ENCODE measurements at places on chromosomes 7 and 10. TPM values are rescaled to one million over a fixed set of nuclear protein-coding genes. Genes with fewer than 3 reads are reported as not detected.

- DNase-seq: no peak
- H3K4me1 ChIP-seq: no peaks in the 10 kb centered on the region
- no peak overlapping the region for H3K4me3 ChIP-seq
- H3K36me3 ChIP-seq: no peaks in the 10 kb centered on the region
Observed at GRCh38 chr10:11498399-11498798, 113.1 kb downstream of the USP6NL start.

- no peak overlapping the region for H3K27ac ChIP-seq
- no peaks in the 10 kb centered on the region for H3K36me3 ChIP-seq
- H3K27me3 ChIP-seq: peaks cover 12% of the 10 kb centered on the region
- no peak for DNase-seq
- H3K4me1 ChIP-seq: peaks cover 5% of the 10 kb centered on the region
Observed at GRCh38 chr7:522071-522950, 2.7 kb upstream of the PDGFA start.

- no peak overlapping the region for H3K27ac ChIP-seq
- no peak overlapping the region for H3K4me3 ChIP-seq
- H3K36me3 ChIP-seq: no peaks in the 10 kb centered on the region
Observed at GRCh38 chr10:88048312-88048711, 184.9 kb downstream of the PTEN start.

DNA sequence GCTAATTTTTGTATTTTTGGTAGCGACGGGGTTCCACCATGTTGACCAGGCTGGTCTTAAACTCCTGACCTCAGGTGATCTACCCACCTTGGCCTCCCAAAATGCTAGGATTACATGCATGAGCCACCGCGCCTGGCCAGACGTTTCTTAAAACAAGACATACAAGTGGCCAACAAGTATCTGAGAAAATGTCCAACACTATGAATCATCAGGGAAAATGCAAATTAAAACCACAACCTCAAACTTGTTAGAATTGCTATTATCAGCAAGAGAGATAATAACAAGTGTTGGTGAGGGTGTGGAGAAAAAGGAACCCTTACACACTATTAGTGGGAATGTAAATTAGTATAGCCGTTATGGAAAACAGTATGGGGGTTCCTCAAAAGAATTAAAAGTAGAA lies 148.6 kb downstream of the SUGCT start:
- no peak overlapping the region for H3K4me3 ChIP-seq
- H3K4me1 ChIP-seq: no peaks in the 10 kb centered on the region
- H3K27ac ChIP-seq: no peak overlapping the region
- no peak for DNase-seq

The TMEM213 gene
- not detected for polyA plus RNA-seq

The GRM3 gene
- polyA plus RNA-seq: not detected

The CCDC136 gene
- polyA plus RNA-seq: not detected

DNA sequence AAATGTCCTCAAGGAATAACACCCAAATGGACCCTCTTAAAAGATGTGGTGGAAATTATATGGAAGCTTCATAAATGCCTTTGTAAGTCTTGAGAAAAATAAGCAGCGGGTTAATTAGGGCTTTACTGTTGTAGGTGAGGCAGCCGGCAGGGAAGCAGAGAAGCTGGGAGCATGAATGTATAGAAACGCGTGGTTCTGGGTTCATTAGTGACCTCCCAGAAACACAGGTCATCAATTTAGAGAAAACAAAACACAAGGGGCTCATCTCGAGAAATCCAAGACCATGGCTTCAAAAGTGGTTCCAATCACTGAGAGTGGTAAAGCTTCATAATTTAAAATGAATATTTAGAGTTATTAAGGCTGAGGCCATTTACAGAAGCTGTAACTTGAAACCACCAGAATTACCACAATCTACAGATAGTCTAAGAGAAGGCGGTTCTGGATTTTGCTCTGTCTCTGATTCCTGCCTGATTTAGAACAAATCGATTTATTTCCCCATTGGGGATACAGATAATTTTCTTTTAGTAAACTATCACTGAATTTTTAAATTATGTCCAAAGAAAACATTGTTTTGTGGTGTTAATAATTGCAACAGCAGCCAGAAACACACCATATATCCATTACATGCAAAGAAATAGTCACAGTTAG lies 20.7 kb downstream of the GARIN1A start:
- H3K27me3 ChIP-seq: peaks cover 16% of the 10 kb centered on the region
- no peaks in the 10 kb centered on the region for H3K36me3 ChIP-seq
- H3K4me3 ChIP-seq: no peak overlapping the region
- DNase-seq: no peak

Measured in immature natural killer cell (primary cell).